Endothelial cell of umbilical vein (primary cell): ENCODE measurements at places on chromosomes 11 and 22. TPM values are rescaled to one million over a fixed set of nuclear protein-coding genes. Genes with fewer than 3 reads are reported as not detected.

C11orf87 gene
- not detected in 2 replicates for total RNA-seq

NPAS4 gene
- not detected in 2 replicates for total RNA-seq

OR56A1 gene
- not detected in 2 replicates for total RNA-seq

SUSD2 gene
- total RNA-seq, result 0.18 and 0.27 TPM in 2 replicates

LINC01488 gene
- not detected in 2 replicates for total RNA-seq

SERGEF gene
- total RNA-seq, result 12.3 and 16.7 TPM in 2 replicates

OR52E8 gene
- total RNA-seq, result not detected in 2 replicates

ARHGAP8 gene
- total RNA-seq, result not detected in 2 replicates

TOLLIP gene
- total RNA-seq, result 49.1 and 49.6 TPM in 2 replicates

NDUFS8 gene
- 150 and 170 TPM in 2 replicates for total RNA-seq

DNA sequence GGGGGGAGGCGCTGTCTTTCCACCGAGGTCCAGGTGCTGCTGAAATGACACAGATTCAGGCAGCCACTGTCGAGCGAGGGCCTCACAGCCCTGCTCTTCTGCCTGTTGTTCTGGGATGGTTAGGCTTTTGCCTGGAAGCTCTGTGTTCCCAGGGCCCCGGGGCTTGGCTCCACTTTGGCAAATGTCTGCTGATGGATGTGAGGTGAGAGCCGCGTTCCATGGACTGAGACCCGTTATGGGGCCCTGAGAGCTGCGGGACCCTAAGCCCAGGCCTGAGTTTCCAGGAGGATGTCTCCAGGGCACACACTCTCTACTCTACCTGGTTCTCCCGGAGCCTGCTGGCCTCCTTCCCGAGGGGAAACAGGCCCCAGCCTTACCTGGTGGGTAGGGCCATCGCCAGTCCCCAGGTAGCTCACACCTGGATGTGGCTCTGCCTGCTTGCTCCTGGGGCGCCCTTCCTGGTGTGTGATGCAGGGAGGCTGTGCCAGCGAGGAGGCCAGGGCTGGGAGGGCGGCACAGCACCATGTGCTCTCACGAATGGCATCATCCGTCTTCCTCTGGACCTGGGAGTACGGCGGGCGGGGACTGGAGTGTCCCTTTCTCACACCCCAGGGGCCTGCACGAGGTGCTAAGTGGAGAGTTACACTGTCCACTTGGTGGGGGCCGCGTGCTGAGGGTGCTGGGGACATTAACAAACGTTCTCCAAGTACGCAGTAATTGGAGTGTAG, 435.5 kb downstream of the TBC1D22A start:
- DNase-seq, result no peak
- no peaks in the 10 kb centered on the region for H3K27me3 ChIP-seq
- no peak overlapping the region for H3K4me3 ChIP-seq
- no peaks in the 10 kb centered on the region for H3K4me1 ChIP-seq

DNA sequence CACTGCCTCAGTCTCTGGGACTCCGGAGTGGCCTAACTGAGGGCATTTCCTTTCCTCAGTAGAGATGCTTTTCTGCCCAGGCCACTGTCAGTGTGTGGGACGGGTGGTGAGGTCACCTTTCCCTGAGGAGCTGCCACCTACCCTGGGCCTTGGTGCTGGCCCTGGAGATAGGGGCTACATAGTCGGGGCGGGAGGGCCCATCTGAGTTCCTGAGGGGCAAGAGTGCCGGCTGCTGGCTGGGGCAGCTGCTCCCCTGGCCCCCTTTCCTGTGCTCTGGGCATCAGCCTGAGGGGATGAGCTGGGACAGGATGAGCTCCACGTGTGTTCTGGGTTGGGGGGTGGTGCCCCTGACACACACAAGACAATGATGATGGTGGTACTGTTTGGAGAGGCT, 5.4 kb downstream of the KCNC1 start:
- no peaks in the 10 kb centered on the region for H3K36me3 ChIP-seq
- no peak for DNase-seq
- H3K27ac ChIP-seq, result no peak overlapping the region
- no peaks in the 10 kb centered on the region for H3K4me1 ChIP-seq

- no peak for DNase-seq
- no peaks in the 10 kb centered on the region for H3K4me1 ChIP-seq
- no peaks in the 10 kb centered on the region for H3K36me3 ChIP-seq
- H3K4me3 ChIP-seq, result no peak overlapping the region
Measured at GRCh38 chr11:130214861-130215530, 55.4 kb downstream of the ST14 start.

- no peak for DNase-seq
- H3K27ac ChIP-seq, result no peak overlapping the region
- no peaks in the 10 kb centered on the region for H3K36me3 ChIP-seq
- H3K4me1 ChIP-seq, result no peaks in the 10 kb centered on the region
- H3K27me3 ChIP-seq, result peaks cover 34% of the 10 kb centered on the region
Measured at GRCh38 chr11:2272946-2273280, 2.5 kb upstream of the ASCL2 start.

- no peaks in the 10 kb centered on the region for H3K4me1 ChIP-seq
- no peak overlapping the region for H3K4me3 ChIP-seq
- H3K27me3 ChIP-seq, result no peaks in the 10 kb centered on the region
- no peaks in the 10 kb centered on the region for H3K36me3 ChIP-seq
Measured at GRCh38 chr11:59200423-59200746, 12.3 kb downstream of the MPEG1 start.

DNA sequence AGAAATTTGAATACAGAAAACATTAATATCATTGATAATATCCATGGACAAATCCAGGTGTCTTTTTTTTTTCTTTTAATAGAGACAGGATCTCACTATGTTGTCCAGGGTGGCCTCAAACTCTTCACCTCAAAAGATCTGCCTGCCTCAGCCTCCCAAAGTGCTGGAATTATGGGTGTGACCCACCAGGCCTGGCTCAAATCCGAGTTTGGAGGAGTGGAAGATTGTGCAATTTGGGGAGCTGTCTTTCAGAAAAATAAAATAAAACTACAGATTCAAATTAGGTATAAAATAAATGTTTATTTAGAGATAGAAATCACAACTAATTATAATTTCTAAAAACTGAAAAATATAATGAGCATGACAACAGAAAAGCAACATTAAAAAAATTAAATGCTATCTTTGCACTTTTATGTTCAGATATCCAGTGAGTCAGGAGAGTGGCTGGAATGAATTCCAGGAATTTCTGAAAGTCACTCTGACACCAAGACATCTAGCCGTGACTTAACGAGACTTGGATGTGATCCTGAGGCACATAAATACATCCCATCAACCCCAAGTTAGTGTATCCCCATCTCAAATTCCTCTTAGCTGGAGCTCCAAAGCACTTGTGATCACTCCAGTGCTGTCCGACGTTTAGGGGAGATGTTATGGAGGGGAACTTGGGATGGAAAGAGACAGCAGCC, 128.6 kb upstream of the THY1 start:
- no peak overlapping the region for H3K4me3 ChIP-seq
- H3K27ac ChIP-seq, result no peak overlapping the region
- H3K36me3 ChIP-seq, result no peaks in the 10 kb centered on the region
- DNase-seq, result no peak
- no peaks in the 10 kb centered on the region for H3K27me3 ChIP-seq
- no peaks in the 10 kb centered on the region for H3K4me1 ChIP-seq

GRCh38 chr22:30326255-30326705, 461 bp downstream of the TBC1D10A start:
- peak overlapping the region; percentile 67 for H3K4me3 ChIP-seq
- no peaks in the 10 kb centered on the region for H3K36me3 ChIP-seq
- peaks cover 13% of the 10 kb centered on the region for H3K4me1 ChIP-seq

- H3K27ac ChIP-seq, result no peak overlapping the region
- H3K36me3 ChIP-seq, result no peaks in the 10 kb centered on the region
- H3K27me3 ChIP-seq, result no peaks in the 10 kb centered on the region
- H3K4me1 ChIP-seq, result no peaks in the 10 kb centered on the region
Measured at GRCh38 chr11:2547806-2548205, 103.0 kb downstream of the KCNQ1 start.

DNA sequence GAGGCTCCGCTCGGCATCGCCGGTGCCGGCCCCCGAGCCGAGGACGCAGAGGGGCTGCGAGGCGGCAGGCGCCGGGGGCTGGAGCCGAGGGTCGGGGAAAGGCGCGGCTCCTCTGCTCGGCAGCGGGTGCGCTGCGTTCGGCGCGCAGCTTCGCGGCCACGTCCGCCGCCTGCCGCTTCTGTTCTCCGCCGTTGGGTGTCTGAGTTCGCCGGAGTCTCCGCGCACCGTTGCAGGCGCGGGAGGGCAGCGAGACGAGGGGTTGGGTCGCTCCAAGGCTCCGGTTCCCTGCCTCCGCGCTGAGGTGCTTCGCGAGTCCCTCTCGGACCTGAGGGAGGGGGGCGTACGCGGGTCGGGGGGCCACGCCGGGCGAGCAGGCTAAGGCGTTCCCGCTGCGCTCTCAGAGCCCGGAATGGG, 347 bp downstream of the MN1 start:
- H3K27me3 ChIP-seq, result peaks cover 44% of the 10 kb centered on the region
- H3K27ac ChIP-seq, result no peak overlapping the region
- H3K4me3 ChIP-seq, result peak overlapping the region; percentile 52
- H3K36me3 ChIP-seq, result no peaks in the 10 kb centered on the region
- H3K4me1 ChIP-seq, result peaks cover 17% of the 10 kb centered on the region

GRCh38 chr11:81005595-81005994, 1564.8 kb upstream of the TENM4 start:
- peaks cover 5% of the 10 kb centered on the region for H3K4me1 ChIP-seq
- no peak overlapping the region for H3K27ac ChIP-seq

DNA sequence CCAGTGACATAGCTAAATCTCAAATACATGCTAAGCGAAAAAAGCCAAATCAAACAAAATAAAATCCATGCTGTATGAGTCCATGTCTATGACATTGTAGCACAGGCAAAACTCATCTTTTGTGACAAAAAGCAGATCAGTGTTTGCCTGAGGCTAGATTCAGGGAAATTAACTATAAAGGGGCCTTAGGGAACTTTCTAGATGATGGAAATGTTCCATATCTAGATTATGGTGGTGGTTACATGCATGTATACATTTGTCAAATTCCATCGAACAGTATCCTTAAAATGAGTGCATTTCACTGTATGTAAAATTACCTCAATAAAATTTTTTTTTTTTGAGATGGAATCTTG, 14.9 kb downstream of the CD5 start:
- H3K4me1 ChIP-seq, result no peaks in the 10 kb centered on the region
- H3K27me3 ChIP-seq, result no peaks in the 10 kb centered on the region
- no peak overlapping the region for H3K27ac ChIP-seq
- H3K36me3 ChIP-seq, result no peaks in the 10 kb centered on the region
- no peak overlapping the region for H3K4me3 ChIP-seq
- DNase-seq, result no peak

- H3K27ac ChIP-seq, result no peak overlapping the region
- peak; percentile 52 for DNase-seq
- no peaks in the 10 kb centered on the region for H3K27me3 ChIP-seq
Measured at GRCh38 chr11:12029738-12030363, 21.4 kb upstream of the DKK3 start.

GRCh38 chr11:8683115-8683807, 669 bp downstream of the RPL27A start:
- H3K27me3 ChIP-seq, result no peaks in the 10 kb centered on the region
- peak overlapping the region; percentile 86 for H3K27ac ChIP-seq
- H3K36me3 ChIP-seq, result peaks cover 20% of the 10 kb centered on the region
- peaks cover 36% of the 10 kb centered on the region for H3K4me1 ChIP-seq
- DNase-seq, result no peak

GRCh38 chr11:100229086-100229485, 458.0 kb upstream of the ARHGAP42 start:
- no peak overlapping the region for H3K27ac ChIP-seq
- H3K27me3 ChIP-seq, result no peaks in the 10 kb centered on the region
- H3K4me3 ChIP-seq, result no peak overlapping the region
- H3K4me1 ChIP-seq, result no peaks in the 10 kb centered on the region
- no peak for DNase-seq

- H3K27ac ChIP-seq, result no peak overlapping the region
- H3K4me3 ChIP-seq, result no peak overlapping the region
- DNase-seq, result no peak
- no peaks in the 10 kb centered on the region for H3K27me3 ChIP-seq
Measured at GRCh38 chr11:75503531-75504099, 22.1 kb downstream of the GDPD5 start.

GRCh38 chr22:50298937-50299784, 8.3 kb downstream of the PLXNB2 start:
- no peaks in the 10 kb centered on the region for H3K27me3 ChIP-seq
- H3K4me3 ChIP-seq, result no peak overlapping the region
- peaks cover 14% of the 10 kb centered on the region for H3K4me1 ChIP-seq
- H3K27ac ChIP-seq, result no peak overlapping the region
- H3K36me3 ChIP-seq, result peaks cover 4% of the 10 kb centered on the region
- no peak for DNase-seq

DNA sequence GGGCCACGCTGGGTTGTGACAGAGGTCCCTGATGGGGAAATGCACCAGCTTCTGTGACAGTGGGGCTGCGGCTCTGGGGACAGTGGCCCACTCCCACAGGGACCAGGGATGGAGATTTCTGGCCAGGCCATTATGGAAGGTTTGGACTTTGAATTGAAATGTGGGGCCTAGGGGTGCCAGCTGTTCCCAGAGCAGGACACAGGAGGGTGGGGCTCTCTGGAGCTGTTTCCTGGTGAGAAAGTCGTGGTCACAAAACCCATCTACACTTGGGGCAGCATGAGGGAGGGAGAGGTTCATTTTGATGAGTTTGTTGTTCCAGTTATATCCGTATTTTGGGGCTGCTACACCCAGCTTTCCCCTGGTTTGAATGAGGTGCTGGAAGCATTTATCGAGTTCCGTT, 52.2 kb downstream of the LRP5 start:
- no peak overlapping the region for H3K4me3 ChIP-seq
- H3K27ac ChIP-seq, result no peak overlapping the region
- peaks cover 20% of the 10 kb centered on the region for H3K36me3 ChIP-seq
- no peak for DNase-seq
- no peaks in the 10 kb centered on the region for H3K4me1 ChIP-seq
- no peaks in the 10 kb centered on the region for H3K27me3 ChIP-seq

DNA sequence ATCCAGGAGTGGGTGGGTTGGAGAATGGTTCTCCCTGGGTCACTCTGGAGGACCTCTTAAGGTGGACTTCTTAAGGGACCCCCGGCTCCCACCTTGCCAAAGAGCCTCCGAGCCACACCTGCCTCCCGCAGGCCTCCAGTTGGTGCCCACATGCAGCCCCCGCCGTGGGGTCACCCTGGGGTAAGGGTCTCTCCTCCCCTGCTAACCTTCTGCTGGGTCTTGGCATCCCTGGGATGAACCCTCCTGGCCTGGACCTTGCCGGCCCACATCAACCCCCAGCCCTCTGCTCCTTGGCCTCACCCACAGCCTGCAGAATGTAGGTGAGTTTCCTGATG, 12.5 kb upstream of the MUC6 start:
- peaks cover 4% of the 10 kb centered on the region for H3K27me3 ChIP-seq
- no peak overlapping the region for H3K27ac ChIP-seq
- no peaks in the 10 kb centered on the region for H3K36me3 ChIP-seq
- H3K4me1 ChIP-seq, result no peaks in the 10 kb centered on the region
